ENCODE measurements at places on chromosomes 7 and 10.

- no peak for DNase-seq
Measured at GRCh38 chr10:57320416-57320815, 947.3 kb downstream of the IPMK start.

GRCh38 chr7:42162560-42163325, 74.3 kb downstream of the GLI3 start:
- no peak for DNase-seq

- no peak for DNase-seq
Measured at GRCh38 chr10:26555719-26556368, 117.7 kb downstream of the APBB1IP start.

DNA sequence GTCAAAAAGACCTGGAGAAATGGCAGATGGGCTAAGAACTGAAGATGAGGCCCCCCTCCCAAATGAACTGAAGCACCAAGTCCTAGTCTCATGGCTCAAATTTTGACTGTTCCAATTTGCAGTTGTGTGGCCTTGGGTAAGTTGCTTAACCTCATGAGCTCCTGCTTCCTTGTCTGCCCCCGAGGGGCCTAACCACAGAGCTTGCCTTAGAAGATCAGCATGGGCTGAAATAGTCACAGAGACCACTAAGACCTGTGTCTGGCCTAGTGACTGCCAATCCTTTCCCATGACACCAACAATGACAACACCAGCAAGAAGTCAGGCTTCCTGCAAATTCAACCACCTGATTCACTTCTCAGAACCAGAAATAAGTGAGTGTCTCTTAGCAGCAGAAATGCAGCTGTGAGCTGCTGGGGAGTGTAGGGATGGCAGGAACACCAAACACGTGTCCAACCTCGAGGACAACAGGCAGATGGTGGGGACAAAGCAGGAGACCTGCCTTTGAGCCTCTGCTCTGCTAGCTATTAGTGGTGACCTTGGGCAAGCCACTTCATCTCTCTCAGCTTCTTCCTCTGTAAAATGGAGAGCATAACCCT, 23.7 kb downstream of the CRHR2 start:
- DNase-seq = no peak

GRCh38 chr10:6399231-6399741, 180.8 kb downstream of the PRKCQ start:
- no peak for DNase-seq

GRCh38 chr7:149071641-149072437, 18.7 kb downstream of the ZNF786 start:
- DNase-seq = peak; percentile 26

GRCh38 chr7:159022238-159022993, 122.3 kb downstream of the VIPR2 start:
- DNase-seq = no peak

- no peak for DNase-seq
Measured at GRCh38 chr7:79137942-79138341, 315.5 kb downstream of the MAGI2 start.

- DNase-seq = no peak
Measured at GRCh38 chr7:22884911-22885788, 62.5 kb upstream of the TOMM7 start.

- DNase-seq = no peak
Measured at GRCh38 chr10:67804395-67804678, 33.7 kb downstream of the DNAJC12 start.

DNA sequence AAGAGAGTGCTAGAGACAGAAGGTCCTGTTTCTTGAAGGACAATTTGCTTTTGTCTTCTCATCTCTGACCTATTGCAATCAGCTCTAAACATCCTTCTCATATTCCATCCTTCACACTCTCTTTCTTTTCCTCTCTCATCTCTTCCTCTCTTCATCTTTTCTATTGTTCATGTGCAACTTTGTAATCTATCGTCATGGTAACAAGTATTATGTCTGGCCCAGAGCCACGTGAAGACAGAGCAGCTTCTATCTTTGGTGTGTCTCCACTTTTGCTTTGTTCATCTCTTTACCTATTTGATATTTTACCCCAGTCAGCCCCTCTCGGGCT, 104.9 kb upstream of the ABCB5 start:
- no peak for DNase-seq

DNA sequence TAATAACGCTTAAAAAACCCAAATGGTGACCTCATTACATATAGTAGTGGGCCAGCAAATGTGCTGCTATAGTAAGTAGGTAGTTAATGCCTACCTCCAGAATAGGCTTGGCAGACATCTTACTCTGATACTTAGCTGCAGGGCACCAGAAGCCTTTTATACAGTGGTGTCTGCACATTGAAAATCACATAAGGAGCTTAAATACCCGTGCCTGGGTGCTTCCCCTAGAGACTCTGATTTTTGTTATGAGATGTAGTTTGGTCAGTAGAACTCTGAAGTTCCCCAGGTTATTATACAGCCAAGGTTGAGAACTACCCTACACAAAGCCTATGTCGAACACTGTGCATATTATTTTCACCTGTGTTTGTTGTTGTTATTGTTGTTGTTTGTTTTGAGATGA, 47.2 kb downstream of the ANKIB1 start:
- DNase-seq = no peak

- DNase-seq = no peak
Measured at GRCh38 chr10:3123571-3124411, 48.8 kb downstream of the PITRM1 start.

DNA sequence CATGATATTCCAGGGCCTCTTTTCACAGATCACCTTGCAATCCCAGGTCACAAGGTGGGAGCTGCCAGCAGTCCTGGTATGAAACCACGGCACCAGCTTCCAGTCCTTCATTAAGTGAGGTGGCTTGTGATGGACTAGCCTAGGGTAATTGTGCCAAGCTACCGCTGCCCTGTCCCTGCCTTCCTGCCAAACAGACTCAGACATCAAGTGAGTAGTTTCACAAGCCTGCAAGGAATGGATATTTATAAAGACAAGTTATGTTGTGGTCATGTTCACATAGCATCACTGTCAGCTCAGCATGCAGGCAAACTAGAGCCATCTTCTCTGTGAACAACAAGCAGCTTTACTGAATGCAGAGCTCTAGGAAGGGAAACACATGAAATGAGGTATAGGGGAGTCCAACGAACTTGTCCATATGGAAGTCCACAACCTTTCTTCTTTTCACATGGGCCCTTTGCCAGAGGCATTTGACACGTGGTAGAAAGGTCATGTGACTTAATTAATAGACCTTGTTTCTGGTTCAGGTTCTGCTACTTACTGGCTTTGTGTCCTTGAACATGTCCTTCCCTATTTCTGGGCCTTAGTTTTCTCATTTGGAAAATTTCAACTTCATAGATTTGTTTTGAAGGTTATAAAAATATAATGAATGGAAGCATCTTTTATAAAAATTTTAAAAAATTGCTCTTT, 1061.2 kb downstream of the KCNMA1 start:
- no peak for DNase-seq

DNA sequence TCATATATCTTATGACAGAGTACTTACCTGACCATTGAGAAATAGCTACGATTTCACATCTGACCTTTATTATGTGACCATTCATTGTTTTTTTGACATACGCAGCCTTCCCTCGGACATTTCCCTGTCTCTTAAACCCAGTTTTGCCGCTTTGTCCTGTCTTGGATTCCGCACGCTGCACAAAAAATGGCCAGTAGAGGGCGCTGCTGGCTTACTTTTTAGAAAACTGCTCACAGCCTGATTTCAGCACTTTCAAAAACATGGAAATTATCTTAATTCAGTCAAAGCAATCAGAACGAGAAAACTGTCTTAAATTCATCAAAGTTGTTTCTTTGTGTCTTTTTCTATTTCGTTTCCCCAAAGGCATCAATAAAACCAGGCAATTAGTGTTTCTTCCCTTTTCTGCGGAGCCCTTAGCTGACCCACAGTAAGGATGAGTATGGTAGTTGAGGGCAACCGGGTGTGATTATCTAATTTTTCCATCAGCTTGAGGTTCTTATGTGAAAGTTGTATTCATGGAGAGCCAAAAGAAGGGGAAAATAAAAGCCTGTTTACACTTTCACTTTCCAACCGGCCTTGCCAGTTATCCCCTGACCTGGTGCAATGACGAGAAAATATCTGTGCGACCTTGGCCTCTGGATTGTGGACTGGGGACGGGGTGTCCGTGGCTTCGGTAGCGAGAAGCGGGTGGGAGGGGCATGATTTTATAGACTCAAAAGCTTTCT, 144.4 kb downstream of the DYNC1I1 start:
- peak; percentile 77 for DNase-seq

GRCh38 chr7:70795948-70796347, 336.0 kb upstream of the GALNT17 start:
- DNase-seq = no peak

GRCh38 chr10:60629332-60629731, 148.9 kb upstream of the CDK1 start:
- no peak for DNase-seq

DNA sequence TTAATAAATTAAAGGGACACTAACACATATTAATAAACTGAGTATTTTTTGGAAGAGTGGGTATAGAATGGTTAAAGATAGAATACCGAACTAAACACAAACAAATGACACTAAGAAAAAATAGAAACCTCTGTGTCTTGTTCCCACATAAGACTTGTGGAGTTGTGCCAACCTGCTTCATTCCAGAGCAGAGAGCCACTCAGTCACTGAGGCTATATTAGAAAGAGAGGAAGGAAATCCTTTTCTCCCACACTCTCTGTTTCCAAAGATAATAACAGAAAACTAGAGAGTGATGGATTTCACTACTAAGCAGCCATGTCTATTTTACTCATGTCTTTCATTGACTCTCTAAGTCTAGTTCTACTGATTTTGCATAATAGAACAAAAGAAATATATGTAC, 26.0 kb downstream of the CTNNA3 start:
- DNase-seq = no peak

DNA sequence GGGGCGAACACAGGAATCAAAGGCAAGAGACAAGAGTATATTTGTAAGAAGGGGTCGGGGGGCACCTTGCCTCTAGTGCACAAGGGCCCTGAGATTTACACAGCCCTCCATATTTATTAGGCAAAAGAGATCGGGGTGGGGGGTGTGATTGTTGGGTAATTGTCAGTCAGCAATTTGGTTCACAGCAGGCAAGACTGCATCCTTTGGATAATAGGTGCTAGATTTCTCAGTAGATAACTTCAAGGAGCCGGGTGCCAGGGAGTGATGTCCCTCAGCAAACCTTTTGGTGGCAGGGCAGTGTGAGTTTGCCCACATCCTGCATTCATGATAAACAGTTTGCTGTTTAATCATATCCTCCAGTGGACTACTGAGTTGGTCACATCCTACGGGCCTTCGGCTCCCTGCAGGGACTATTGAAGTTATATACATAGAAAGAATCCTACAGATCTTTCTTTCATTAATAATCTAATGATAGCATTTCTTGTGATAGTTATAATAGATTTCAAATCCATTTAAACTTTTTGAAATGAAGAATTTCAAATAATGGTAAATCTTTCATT, 178.5 kb downstream of the GNAI1 start:
- no peak for DNase-seq

- DNase-seq = no peak
Measured at GRCh38 chr7:571718-572415, 52.2 kb upstream of the PDGFA start.

DNA sequence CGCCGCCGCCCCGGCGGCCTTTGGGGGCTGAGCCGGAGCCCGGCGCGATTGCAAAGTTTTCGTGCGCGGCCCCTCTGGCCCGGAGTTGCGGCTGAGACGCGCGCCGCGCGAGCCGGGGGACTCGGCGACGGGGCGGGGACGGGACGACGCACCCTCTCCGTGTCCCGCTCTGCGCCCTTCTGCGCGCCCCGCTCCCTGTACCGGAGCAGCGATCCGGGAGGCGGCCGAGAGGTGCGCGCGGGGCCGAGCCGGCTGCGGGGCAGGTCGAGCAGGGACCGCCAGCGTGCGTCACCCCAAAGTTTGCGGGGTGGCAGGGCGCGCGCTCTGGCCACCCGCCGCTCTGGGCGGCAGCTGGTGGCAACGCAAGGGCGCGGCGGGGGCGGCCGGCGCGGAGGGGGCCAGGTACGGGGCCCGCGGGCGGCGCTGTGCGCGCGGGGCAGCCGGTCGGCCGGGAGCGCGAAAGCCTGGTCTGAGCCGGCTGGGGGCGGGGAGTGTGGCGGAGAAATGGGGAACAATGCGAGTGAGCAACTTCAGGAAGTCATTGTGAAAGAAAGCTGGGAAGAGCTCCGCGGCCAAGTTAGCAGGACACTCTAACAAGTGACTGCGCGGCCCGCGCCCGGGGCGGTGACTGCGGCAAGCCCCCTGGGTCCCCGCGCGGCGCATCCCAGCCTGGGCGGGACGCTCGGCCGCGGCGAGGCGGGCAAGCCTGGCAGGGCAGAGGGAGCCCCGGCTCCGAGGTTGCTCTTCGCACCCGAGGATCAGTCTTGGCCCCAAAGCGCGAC, at the start of gene IKZF1:
Gene IKZF1 (plus strand): TSS at position 588 of the 782 bp plus-strand sequence. CDS start 14,346 bp downstream, outside the sequence.
- peak; percentile 67 for DNase-seq

All from stimulated activated CD4-positive, alpha-beta T cell treated with anti-CD3 and anti-CD28 coated beads, Interleukin-4, amount 100 ng/mL, for 48 hours (primary cell).